MV-4-11 (cell line): ENCODE measurements at places on chromosomes 11 and 22.

DNA sequence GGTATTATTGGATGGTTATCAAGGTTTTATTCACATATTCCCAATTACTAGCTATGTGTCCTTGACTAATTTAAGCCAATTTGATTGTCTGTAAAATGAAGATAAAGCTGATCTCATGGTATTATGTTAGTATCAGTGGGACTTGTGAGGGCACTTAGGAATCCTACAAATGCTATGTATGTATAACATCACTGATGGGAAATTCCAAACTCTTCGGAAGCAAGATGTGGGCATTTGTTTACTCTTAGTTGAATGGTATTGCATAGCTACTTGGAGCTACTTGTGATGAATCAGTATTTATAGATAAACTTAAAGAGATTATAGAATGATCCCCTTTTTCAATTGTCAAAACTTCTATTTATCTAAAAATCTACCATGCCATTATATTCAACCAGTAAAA lies 239.9 kb downstream of the CNTN5 start:
- no peak for DNase-seq

- DNase-seq: no peak
Observed at GRCh38 chr11:62338218-62338617, 970 bp downstream of the ASRGL1 start.

- peak; percentile 64 for DNase-seq
Observed at GRCh38 chr22:37604875-37605274, 3.8 kb upstream of the GGA1 start.

GRCh38 chr11:108601150-108601549 lies 7.6 kb upstream of the EXPH5 start:
- no peak for DNase-seq

DNA sequence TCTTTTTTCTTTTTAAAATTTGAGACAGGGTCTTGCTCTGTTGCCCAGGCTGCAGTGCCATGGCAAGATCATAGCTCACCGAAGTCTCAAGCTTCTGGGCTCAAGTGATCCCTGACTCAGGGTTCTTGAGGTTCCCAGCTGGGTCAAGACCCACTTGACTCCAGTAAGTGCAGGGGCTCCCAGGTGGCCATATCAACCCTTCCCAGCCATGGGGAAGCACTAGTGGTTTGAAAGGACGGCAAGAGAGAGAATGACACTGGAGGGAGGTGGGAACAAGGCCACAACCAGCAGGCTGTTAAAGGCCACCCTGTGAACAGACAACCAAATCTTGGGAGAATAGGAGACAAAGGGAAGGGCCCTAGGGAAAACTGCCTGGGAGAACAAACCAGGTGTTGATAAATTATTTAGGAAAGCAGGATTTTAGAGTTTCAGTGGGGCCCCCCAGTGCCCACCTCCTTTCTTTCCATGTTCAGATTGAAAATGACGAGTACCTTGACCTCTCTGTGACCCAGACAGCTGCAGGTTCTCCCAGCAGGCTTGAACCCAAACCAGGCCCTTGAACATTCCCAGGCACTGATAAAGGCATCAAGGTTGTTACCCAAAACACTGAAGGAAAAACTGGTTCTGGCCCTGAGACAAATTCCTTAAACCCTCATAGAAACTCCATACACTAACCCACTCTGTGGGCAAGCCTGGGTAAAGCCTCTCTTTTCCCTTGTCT lies 28.8 kb downstream of the KLHL22 start:
- DNase-seq: no peak

GRCh38 chr11:43557553-43558110 lies 122.9 kb upstream of the HSD17B12 start:
- DNase-seq: peak; percentile 6

GRCh38 chr11:77039491-77040400 lies 5.5 kb downstream of the B3GNT6 start:
- DNase-seq: no peak

GRCh38 chr11:27381238-27381666 lies 18.2 kb upstream of the CCDC34 start:
- no peak for DNase-seq

GRCh38 chr11:88536616-88537265 lies 199.2 kb upstream of the CTSC start:
- no peak for DNase-seq

DNA sequence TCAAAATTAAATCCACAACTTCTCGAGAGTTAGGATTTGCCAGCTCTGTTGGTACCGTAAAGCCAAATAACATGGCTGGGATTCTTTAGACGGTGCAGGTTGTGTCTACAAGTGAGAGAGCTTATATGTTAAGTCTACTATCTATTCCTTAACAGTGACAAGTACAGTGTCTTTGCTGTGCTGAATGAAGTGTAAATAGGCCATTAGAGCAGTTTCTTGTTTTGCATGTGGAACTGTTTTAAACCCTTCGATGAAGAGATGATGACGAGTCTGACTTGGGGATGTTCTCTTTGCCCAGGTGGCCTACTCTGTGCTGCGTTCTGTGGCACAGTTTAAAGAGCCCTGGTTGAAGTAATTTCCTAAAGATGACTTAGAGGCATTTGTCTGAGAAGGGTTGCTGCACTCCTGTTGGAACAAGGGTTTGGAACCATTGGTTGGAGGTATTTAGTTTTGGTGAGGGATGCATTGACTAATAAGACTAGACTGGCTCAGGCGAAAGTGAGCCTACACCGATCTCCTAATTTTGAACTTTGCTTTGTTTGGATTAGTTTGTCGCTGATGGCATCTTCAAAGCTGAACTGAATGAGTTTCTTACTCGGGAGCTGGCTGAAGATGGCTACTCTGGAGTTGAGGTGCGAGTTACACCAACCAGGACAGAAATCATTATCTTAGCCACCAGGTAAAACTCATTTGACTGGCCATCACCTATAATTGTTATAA lies 988 bp downstream of the RPS3 start:
- DNase-seq: no peak

GRCh38 chr11:80650966-80651365 lies 1210.1 kb upstream of the TENM4 start:
- DNase-seq: no peak

DNA sequence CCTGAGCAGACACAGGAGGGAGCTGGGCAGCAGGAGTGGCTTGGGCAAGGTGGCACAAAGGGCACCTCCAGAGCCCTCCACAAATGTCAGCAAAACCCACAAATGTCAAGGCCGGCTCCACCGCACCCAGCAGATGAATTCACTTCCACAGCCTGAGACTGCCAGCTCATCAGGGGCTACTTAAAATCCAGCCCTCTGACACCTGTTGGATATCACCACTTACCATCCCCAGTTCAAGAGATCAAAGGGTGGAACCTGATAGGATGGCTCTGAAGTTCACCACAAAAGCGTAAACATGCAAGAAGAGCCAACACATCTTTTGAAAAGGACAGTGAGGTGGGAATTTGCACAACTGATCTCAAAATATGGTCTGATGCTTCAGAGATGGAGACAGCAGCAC lies 168.6 kb upstream of the GRK3 start:
- no peak for DNase-seq

GRCh38 chr11:128684549-128685401 lies 9.1 kb upstream of the FLI1 start:
- DNase-seq: no peak

- DNase-seq: peak; percentile 26
Observed at GRCh38 chr11:6298605-6299004, 21.7 kb downstream of the CAVIN3 start.

DNA sequence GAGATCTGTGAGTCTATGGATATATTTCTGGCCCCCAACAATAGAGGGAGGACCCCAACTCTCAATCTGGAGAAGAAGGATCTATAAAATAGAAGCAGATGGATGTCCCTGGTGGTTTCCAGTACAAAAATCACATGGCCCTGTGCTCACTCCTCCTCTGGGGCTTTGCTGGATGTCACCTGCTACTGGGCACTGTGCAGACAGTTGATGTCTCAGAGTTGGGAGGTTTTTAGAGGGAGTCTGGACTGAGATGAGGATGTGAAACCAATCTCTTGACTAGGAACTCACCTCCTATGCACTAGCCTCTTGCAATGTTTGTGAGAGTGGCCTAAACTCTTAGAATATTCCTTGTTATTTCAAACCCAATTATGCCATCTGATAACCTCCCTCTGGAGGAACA lies 107.2 kb downstream of the SCN3B start:
- DNase-seq: peak; percentile 85

- no peak for DNase-seq
Observed at GRCh38 chr11:103987629-103988594, 48.5 kb upstream of the DDI1 start.

DNA sequence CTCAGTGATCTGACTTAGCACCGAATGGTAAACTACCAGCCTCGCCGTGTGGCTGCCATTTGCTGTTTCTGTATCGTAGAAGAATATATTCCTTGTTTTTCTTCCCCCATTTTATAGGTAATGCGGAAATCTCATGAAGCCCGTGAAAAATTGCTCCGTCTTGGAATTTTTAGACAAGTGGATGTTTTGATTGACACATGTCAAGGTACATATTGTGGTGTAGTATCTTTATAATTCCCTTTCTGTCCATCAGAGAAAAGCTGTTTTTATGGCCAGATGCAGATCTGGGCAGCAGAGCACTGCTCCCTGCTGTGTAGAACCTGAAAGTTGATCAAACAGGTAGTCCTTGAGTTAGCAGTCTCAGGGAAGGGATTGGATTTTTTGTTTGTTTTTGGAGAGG lies 13.4 kb downstream of the SAMM50 start:
- DNase-seq: no peak

- DNase-seq: no peak
Observed at GRCh38 chr22:42334875-42335512, 64.5 kb upstream of the TCF20 start.

DNA sequence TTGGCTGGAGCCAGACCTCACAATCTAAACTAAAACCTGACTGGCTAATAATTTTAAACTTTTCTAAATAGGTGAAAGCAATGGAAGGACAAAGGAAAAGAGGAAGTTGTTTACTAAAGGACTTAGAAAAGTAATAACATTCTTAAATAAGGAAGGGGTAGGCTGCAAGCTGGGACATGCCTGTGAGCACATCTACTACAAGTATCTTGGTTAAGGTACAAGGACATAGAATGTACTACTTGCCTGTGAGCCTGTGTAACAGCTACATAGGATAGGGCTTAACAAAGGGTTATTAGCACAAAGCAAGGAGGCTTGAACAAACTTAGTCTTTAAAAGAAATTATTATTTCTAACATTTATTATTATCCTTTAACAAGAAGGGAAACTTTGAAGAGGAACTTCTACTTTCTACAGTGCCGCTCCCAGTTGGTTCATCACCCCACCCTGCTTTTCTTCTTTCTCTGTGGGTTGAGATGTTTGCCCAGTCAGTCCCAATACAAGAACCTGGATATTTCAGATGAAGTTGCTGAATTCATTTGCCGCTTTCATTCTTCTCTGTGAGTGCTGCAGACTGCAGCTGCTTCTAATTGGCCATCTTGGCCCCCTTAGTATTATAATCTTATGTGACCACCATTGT lies 87.5 kb downstream of the PRMT3 start:
- peak; percentile 71 for DNase-seq

DNA sequence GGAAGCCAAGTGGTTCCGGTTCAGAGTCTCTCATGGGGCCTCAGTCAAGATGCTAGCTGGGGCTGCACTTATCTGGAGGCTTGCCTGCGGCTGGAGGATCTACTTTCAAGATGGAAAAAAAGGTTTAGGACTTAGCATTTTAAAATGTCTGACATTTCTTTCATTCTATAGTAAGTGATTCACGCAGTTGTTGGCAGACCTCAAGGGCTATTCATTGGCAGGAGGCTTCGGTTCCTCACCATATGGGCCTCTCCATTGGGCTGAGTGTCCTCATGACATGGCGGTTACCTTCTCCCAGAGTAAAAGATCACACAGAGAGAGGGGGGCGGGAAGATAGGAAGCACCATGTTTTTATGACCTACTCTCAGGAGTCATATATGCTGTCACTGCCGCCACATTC lies 298.0 kb upstream of the PLET1 start:
- no peak for DNase-seq

- DNase-seq: no peak
Observed at GRCh38 chr11:59186130-59186594, 14.2 kb downstream of the DTX4 start.

DNA sequence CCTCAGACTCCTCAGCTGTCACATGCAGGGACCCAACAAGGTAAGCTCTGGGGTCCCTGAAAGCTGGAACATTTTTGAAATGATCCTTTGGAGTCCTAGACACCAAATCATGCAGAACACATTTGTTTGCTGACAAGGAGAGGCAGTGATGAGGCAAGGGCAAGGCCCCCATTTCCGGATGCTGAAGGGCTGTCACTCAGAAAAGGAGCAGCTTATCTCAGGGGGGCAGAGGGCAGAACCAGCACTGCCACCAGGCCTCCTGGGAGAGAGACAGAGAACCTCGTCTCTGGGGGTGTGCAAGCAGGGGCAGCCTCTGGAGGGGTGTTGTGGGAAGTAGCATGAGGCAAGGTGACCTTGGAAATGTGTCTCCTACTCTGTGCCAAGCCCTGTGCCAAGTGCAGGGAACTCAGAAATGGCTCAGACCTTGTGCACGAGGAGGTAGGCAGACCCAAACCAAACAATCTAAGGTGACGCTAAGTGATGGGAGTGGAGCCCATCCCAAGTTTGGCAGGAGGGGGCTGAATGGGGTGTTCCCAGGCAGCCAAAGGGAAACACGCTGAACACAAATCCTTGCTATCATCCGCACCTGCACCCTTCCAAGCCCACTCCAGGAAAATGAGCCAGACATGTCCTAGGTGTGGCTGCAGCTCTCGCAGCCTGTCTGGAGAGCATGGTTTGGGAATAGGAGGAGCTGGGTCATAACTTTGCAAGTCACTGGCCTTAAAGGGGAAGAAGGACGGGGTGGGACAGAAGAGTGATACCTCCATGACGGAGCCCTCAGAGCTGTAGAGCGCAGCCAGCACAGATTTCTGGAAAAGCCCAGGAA lies 94.2 kb downstream of the PDE2A start:
- DNase-seq: no peak

- DNase-seq: no peak
Observed at GRCh38 chr11:90704510-90704909, 481.7 kb upstream of the CHORDC1 start.

GRCh38 chr11:76313913-76314740 lies 66.8 kb downstream of the THAP12 start:
- no peak for DNase-seq

DNA sequence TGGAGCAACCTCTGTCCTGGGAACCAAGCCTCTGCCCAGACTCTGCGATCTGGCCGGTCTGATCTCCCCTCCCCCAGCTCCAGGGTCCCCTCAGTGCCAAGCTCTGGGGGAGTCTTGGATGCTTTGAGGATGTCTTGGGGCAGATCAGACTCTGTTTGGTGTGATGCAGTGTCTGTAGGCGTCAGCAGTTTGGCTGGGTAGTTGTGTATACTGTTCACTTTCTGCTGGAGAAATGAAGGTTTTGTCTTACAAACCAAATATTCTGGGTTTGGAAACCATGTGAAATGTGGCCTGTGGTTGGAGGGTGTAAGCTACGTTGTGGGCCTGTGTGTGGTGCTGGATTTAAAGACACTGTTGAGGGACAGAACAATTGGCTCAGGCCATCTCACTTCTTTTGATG lies 4.6 kb downstream of the INSC start:
- DNase-seq: no peak

GRCh38 chr11:27971171-27971570 lies 136.8 kb downstream of the KIF18A start:
- no peak for DNase-seq

DNA sequence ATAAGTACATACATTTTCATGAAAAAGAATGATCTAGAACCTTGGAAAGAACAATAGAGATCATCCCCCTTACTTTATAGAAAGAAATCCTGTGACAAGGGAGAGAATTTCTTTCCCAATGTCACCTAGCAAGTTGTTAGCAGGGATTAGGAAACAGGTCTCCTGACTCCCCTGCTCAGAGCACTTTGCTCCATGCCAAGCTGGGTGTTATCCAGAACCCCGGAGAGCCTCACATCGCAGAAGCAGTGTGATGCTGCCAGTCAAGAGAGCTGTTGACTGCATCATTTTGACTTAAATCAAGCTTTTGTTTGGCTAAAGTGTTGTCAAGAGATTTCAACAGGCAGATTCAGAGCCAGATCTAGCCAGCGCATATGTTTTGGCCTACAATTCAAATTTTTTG lies 3.6 kb upstream of the RRAS2 start:
- no peak for DNase-seq
